EH (cell line): ENCODE measurements at places on chromosomes 7 and 10.

GRCh38 chr7:158343526-158343925, 244.1 kb downstream of the PTPRN2 start:
- no peak for DNase-seq

DNA sequence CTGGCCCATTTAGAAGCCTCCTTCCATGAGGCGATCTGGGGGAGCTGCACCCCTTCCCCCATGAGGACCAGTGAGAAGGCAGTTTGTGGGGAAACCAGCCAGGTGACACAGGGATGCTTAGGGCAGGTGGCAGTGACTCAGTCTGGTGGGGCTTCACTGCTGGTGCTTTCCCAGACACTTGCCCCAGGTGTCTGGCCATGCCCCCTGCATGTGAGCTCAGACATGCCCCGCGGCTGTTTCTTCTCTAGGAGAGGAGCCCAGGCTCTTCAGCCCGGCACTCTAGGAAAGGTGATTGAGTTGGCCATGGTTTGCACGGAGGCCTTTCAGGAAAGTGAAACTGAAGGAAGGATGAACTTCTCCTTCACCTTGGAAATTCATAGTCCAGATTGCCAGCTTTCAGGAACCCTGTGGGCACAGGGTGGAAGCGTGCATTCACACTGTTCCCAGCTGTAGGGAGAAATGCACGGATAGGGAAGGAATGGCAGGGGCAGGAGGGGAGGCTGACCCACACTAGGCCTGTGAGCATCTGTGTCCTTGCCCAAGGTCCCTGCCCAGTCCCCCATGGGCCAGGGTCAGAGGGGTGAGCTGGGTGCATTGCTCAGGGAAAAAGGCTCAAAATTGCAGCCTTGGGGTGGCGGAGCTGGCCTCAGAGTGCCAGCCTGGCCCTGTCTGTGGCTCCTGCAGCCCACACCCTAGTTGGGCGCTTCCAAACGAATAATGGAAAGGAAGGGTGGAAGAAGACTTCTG, 359.1 kb downstream of the GLRX3 start:
- no peak for DNase-seq

DNA sequence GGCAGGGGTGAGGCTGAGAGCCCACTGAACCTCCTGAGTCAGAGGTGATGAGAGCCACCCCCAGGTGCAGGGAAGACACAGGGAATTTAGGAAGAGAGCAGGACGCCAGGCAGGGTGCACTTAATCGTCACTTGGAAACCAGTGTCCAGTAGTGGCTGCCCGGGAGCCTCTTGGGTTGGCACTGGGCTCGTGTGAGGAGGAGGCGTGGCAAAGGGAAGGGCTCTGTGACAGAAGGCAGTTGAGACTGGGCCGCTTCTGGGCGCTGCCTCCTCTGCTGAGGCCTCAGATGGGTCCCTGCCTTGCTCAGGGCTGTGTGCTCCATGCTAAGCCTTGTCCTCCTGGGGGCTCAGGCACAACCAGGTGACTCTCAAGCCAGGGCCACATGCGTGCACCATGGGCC, 13.3 kb downstream of the RET start:
- no peak for DNase-seq

DNA sequence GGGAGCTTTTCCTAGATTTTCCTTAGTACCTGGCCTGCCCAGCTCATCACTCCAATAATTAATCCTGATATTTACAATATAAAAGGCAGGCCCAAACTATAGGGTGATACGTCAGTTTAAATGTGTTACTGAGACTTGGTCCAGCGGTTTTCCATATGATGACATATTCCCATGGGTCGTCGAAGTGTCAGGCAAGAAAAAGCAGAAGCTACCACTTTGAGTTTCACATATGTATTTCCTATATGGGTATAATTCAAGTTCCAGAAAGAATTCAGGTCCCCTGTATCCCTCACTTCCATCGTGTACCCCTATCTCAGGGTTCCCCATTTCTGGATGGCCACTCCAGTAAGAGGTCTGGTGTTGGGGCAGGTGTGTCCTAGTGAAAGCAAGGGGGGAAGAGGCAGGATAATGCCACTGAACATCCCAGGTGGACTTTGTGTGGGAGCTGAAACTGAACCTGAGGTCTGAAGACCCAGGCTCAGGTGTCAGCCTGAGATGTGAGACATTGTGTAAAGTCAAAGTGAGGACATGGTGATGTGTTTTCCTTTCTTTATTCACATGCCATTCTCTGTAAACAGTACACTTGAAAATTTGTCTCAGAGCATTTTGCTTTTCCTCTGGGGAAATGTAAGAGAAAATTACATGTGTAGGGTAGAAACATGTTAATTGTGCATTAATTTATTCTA, 167.8 kb downstream of the PLXDC2 start:
- no peak for DNase-seq

DNA sequence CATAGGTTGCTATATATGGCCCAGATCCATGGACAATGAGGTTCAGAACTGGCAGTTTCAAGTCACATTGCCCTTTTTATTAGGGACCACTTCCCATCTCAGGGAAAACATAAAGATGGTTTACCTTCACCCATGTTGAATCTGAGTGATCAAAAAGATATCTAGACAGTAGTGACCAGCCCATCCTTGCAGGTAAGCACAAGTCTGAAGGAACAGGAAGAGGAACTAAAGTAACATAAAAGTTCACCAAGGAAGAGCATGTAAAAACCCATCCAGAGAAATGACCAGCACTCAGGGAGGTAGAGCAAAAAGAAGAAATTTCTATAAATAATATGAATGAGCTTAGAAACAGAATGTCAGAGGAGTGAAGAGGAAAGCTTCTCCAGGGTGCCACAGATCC, 382.5 kb downstream of the PARD3 start:
- no peak for DNase-seq

DNA sequence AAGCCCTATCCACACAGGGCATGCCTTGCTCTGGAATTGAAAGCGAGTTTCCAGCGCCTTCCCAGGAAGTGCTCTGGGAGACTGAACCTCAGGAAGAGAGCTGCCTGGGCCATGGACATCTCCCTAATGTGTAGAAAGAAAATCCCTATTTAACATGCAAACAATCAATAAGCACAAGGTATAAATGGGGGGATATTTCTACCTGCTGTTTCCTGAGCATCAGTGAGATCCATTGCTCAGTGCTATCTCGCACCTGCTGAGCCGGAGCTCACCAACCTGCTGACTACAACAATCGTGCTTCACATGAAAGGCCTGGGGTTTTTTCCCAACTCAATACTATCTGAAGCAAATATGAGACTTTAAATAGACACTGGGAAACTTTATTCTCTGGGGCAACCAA, 584.0 kb downstream of the GLRX3 start:
- DNase-seq, result no peak

GRCh38 chr10:61951144-61951483, 49.6 kb downstream of the ARID5B start:
- DNase-seq, result no peak

- DNase-seq, result no peak
These were observed 14.5 kb downstream of the C7orf57 start for GRCh38 chr7:48049850-48050249.

DNA sequence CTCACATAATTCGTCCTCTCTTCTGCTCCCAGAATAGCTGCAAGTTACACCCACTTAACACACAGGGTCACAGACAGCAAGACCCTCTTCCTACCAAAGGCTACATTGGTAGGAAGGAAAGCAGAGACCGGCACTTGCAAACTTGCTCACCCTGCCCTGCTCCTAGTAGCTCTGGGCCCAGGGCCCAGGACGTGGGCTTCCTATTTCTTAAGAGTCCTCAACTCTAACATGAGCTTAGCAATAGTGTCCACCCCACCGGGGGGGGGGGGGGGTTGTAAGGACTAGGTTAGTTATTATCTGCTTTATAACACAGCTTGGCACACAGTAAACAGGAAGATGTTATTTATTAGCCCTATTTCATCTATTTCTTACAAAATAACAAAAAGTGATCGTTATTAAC, 106.6 kb downstream of the GRB10 start:
- DNase-seq, result no peak

- peak; percentile 41 for DNase-seq
These were observed 626 bp upstream of the BMS1 start for GRCh38 chr10:42781893-42782445.

DNA sequence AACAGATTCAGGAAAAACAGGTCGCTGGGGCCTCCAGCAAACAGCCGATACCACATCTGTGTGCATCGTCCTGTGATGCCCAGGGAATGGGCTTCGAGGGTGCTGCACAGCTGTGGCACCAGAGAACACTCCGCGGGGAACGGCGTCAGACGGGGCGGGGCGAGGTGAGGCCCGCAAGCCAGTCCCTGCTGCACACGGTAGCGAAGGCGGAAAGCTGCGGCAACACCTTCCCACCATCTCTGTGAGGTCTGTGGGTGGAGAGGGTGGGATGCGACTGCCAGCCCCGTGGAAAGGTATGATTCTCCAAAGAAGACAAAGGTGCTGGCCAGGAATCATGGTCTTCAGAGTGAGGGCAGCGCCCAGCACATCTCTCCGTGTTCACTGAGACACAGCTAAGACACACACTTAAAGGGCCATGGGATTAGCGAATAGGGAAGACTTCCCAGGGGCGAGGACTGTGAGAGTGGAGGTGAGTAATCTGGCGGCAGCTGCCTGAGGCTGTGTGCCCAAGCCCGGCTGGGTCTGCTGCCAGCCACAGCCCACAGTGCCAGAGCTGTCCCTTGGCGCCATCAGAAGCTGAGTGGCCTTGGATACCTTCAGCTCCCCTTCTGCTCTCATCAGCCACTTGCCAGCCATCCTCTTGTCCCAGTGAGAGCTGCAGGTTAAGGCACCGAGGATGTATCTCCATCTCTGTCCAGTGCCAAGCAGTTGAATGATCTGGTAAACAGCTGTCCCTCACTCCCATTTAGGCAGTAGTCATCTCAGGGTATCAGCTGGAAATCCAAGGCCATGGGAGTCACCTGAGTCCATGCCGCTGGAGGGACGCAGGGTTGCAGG, 17.6 kb downstream of the PRKAG2 start:
- no peak for DNase-seq

DNA sequence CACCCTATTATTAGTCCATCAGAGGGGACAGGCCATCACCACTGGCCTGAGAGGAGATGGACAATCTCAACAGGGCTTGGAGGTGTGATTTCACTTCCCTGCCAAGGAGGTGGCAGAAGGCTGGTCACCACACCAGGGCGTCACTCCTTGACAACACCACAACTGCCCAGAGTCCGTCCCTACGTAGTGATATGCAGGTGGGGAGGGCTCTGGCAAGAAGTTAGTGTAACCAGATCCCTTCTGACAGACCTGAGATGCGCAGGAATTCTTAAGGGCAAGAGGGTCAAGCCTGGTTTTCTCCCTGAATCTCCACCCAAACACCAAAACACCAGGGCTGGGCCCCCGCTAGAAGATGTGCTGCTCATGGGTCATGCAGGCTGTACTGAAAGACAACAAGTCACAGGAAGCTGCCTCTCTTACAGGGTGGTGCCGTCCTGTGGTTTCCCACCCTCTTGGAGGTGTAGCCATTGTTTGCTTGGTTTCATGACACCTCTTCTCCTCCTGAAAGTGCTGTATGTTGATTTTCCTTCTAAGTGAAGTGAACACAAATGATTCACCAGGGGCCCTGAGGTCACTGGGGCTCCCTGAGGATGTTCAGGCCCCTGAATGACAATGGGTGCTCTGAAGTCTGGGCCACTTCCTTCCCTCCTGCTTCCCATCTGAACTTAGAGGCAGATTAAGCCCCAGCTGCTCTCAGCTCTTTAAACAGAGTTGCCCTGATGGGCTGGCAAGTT, 27.1 kb downstream of the ATXN7L1 start:
- DNase-seq, result peak; percentile 38

GRCh38 chr10:8181496-8182157, 127.1 kb downstream of the GATA3 start:
- DNase-seq, result no peak

DNA sequence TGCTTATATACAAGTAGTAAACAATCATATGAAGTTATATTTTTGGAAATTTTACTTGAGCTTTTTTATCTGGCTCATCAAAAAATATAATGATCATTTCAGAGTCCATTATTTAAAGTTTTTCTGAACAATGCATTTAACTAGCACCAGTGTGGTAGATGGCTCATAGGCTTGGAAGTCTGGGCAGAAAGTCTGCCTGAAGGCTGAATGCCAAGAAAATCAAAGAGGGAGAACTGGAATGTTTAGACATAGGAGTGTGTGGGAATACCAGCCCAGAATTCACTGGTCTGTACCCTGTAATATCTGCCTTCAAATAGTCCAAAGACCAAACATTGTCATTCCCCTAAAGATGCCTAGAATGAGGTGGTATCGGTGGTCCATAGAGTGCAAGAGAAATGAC, 40.3 kb upstream of the ANK3 start:
- DNase-seq, result peak; percentile 92

DNA sequence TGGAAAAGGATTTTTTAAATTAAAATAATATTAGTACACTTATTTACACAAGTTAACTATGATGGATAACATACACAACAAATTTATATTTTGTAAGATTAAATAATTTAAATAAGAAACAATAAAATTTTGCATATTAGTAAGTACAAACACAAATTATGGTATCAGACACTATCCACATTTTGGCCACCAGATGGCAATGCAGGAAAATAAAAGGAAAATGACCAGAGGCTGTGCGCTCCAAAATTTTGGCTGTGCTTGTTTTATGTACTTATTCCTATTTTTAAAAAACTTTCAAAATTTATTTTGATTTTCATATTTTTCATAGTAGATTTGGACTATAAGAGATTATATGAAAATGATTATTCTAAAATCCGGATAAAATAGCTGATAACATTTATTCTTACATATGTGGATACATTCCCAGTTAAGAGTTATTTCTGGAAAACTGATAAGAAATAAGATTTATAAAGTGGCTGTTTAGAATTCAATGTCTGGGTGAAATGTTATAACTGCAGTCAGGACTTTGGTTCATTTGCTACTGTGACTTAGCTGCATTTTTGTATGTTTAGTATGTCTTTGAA, 274.7 kb upstream of the HGF start:
- DNase-seq, result peak; percentile 63

- DNase-seq, result peak; percentile 20
These were observed 17.2 kb downstream of the TAS2R60 start for GRCh38 chr7:143460271-143460979.

- no peak for DNase-seq
These were observed 20.8 kb upstream of the UCN3 start for GRCh38 chr10:5343979-5344378.

DNA sequence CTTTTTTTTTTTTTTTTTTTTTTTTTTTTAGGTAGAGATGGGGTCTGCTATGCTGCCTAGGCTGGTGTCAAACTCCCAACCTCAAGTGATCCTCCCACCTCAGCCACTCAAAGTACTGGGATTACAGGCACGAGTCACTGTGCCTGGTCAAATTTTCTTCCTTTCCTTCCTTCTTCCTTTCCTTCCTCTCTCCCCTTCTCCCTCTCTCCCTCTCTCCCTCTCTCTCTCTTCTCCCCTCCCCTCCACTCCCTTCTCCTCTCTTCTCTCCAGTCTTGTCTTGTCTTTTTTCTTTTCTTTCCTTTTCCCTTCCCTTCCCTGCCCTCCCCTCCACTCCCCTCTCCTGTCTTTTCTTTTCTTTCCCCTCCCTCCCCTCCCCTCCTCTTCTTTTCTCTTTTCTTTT, 7.2 kb upstream of the MLXIPL start:
- DNase-seq, result no peak

GRCh38 chr7:102260856-102261255, 25.8 kb upstream of the SH2B2 start:
- peak; percentile 62 for DNase-seq

GRCh38 chr7:97126483-97127171, 9.1 kb downstream of the SDHAF3 start:
- DNase-seq, result peak; percentile 41
